ENCODE measurements at places on chromosomes 13 and 19. TPM values are rescaled to one million over a fixed set of nuclear protein-coding genes. Genes with fewer than 3 reads are reported as not detected.

DNA sequence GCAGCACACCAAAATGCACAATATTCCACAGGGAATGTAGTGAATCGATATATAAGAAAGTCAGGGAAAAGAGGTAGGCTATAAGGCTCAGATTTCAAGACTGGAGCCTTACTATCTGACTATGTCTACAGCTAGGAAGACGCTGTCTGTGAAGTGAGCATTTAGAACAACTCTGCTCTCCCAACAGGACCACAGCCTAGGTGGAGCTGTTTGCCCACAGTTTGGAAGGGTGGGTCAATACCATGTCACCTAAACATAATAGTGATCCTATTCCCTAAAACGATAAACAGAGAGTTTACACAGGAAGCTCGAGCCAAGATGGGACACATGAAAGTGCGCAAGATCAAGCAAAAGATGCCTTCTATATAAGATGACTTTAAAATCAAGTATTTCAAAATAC lies 2486.0 kb upstream of the PCDH20 start:
- DNase-seq, result no peak

DNA sequence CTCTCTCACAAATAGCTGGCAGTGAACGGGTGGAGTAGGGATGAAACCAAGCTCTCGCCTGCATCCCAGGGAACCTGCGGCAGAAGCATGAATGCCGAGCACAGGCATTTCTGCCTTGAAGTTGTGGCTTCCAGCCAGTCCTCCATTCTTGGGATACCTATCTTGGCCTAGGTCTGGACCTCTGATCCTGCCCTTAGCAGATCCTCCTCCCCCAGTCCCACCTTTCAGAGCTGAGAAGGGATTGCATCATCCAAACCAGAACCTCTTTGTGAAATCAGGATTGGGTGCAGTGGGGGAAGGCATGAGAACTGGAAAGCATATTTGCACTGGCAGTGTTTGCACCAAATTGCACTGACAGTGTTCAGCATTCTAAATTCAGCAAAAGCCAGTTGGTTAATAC lies 5.8 kb downstream of the ZNF780A start:
- no peak for DNase-seq

DNA sequence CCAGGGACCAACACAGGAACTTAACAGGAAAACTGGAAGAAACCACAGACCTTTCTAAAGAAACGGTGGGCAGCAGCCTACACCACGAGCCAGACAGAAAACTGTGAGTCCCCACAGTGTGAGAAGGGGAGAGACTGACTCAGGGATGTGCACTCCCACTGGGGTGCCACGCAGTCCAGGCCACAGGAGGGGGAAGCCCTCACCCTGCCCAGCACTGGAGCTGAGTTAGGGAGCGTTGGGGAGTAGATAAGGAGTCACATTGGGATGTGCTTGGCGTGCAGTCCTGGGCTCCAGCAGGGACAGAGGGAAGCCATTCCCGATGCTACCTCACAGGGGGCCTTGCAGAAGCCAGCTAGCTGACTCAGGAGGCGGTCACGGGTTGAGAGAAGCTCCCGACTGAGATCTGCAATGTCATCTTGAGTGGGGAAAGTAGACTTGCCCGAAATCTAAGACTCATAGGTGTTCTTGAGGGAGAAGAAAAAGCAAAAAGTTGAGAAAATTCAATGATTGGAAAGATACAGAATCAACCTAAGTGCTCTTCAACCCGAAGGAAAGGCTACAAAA lies 17.3 kb downstream of the SIGLEC8 start:
- DNase-seq, result no peak

DNA sequence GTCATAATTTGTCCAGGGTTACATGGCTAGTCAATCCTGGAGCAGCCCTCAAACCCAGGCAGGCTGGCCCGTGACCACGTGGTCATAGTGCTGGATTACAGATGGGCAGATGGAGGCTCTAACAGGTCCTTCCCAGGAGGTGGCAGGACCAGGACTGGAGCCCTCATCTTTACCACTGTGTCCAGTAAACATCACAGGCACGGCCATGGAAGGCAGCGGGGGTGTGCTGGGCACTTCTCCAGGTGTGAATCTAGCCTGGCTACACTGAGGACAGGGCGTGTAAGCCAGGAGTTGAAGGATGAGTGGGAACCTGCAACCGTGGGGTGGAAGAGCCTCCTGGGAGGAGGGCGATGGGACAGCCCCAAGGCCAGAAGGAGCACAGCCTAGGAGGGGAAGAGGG lies 6.1 kb downstream of the CIC start:
- no peak for DNase-seq

DNA sequence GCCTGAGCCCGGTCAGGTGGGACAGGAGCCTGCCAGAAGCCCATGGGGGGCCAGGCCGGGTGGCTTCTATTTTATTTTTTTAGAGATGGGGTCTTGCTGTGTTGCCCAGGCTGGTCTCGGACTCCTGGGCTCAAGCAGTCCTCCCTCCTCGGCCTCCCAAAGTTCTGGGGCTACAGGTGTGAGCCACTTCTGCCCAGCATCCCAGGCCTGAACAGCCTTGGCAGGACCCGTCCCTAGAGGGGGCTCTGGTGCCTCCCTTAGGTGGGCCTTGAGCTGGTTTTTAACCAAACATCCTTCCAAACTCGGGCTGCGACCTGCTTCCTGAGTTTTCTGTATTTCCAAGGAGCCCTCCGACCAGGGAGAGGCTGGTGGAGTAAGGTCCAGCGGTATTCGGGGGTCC lies 10.5 kb downstream of the COMP start:
- DNase-seq, result no peak

DNA sequence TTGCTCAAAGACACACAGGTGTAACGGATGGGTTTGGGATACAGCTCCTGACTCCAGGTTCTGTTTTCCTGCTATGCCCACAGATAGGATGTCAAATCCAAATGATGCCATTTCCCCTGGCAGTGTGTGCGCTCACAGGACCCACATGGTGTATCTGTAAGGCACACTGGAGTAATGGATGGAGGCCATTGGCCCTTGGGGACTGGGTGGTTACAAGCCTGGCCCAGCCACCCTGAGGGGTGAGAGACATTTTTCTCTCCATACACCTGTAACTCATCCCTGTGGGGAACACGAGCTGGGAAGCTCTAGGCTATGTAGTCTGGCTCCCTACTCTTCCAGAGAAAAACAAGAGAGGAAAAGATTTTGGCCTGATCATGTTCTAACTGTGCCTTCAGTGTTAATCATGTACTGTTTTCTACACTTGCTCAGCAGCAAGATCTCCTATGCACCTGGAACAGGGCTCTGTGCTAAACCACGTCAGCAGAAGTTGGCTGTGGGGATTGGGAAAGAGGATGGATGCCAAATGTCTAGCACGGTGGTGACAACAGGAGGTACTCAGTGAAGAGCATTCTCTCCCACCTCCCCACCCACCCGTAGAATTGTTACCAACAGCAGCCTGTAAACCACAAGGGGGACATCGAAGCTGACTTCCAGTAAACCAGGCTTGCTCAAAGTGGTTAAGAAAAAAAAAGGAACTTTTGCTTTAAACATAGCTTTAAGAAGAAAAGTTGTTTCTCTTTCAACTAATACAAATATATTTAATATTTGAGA lies 237.0 kb downstream of the LACC1 start:
- DNase-seq, result no peak

DNA sequence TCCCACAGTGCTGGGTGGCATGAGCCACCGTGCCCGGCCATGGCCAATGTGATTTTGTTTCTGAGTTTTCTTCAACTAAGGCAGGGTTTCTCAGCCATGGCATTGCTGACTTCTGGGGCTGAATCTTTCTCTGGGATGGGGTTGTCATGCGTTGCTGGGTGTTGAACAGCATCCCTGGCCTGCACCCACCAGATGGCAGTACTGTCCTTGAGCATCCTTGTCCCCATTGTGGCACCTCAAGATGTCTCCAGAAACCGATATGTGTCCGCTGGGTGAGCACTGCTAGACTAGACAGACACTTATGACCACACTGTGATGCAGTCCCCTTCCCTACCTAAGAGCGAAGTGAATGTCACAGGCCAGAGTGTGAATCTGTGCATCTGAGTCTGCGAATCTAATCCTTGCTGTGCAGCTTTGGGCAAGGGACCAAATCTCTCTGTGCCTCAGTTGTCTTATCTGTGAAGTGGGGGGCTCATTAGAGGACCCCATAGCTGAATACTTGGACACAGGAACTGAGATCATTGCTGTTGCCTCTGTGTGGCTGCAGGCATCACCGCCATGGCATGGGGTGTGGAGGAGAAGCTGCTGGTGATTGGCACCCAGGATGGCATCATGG lies 50.3 kb upstream of the SIN3B start:
- DNase-seq, result no peak

- no peak for DNase-seq
These were observed 212.1 kb downstream of the KCNRG start for GRCh38 chr13:50227361-50227760.

DNA sequence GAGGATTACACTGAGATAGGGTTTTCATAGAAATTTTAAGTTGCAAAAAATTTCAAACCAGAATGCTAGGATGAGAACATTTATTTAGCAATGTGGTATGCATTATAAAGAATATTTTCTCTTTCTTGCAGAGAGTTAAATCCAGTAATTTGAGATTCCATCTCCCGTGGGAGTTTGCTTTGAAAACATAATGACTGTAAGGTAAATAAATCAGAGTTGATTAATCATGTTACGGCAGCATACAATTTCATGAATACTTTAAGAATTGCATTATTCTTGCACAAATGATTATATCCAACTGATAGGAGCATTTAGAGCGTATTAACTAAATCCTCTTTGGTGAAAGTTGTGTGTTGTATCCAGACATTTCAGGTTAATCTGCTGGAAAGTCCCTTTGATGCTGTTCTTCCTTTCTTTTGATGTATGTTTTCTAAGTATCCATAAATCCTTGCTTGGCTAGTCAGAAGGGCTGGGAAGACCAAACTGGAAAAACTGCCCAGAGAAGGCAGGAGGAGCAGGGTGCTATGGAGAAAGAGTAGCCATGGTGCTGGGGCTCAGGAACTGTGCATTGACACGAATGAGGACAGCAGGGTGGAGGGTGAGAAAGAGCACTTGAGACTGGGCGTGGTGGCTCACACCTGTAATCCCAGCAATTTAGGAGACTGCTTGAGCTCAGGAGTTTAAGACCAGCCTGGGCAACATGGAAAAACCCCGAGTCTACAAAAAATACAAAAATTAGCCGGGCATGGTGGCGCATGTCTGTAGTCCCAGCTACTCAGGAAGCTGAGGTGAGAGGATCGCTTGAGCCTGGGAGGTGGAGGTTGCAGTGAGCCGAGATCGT lies 4.8 kb upstream of the GJA3 start:
- no peak for DNase-seq

GRCh38 chr13:32905864-32906180 lies 110.4 kb upstream of the KL start:
- DNase-seq, result no peak

DNA sequence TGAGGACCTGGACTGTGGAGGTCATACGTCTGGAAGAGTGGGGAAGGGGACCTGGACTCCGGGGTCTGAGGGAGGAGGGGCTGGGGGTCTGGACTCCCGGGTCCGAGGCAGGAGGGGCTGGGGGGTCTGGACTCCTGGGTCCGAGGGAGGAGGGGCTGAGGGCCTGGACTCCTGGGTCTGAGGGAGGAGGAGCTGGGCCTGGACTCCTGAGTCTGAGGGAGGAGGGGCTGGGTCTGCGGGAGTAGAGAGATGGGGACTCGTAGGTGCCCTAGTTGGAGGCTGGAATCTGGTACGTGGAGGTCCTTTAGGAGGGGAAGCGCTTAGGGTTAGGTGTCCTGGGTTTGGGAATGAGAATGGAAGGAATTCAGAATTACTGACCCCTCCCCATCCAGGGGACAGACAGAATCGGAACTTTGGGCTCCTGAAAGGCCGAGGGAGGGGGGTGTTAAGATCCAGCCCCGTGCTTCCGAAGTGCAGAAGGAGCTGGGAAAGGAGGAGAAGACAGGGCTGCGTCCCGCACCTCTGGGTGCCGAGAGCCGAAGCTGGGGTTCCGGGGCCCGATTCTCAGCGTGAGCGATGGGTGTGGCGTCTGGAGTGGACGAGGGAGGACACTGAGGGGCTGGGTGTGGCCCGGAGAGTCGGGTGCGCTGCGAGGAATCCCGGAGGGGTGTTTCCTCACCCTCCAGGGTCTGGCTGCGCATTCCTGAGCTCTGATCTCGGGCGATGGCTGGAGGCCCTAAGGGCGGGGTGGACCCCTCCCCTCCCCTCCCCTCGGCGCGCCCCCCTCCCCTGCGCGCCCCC lies 608 bp downstream of the MYADM start:
- DNase-seq, result no peak

GRCh38 chr13:73684286-73684685 lies 449.9 kb downstream of the KLF12 start:
- DNase-seq, result peak; percentile 48

- no peak for DNase-seq
These were observed 13.6 kb downstream of the DLEU7 start for GRCh38 chr13:50829896-50830295.

DNA sequence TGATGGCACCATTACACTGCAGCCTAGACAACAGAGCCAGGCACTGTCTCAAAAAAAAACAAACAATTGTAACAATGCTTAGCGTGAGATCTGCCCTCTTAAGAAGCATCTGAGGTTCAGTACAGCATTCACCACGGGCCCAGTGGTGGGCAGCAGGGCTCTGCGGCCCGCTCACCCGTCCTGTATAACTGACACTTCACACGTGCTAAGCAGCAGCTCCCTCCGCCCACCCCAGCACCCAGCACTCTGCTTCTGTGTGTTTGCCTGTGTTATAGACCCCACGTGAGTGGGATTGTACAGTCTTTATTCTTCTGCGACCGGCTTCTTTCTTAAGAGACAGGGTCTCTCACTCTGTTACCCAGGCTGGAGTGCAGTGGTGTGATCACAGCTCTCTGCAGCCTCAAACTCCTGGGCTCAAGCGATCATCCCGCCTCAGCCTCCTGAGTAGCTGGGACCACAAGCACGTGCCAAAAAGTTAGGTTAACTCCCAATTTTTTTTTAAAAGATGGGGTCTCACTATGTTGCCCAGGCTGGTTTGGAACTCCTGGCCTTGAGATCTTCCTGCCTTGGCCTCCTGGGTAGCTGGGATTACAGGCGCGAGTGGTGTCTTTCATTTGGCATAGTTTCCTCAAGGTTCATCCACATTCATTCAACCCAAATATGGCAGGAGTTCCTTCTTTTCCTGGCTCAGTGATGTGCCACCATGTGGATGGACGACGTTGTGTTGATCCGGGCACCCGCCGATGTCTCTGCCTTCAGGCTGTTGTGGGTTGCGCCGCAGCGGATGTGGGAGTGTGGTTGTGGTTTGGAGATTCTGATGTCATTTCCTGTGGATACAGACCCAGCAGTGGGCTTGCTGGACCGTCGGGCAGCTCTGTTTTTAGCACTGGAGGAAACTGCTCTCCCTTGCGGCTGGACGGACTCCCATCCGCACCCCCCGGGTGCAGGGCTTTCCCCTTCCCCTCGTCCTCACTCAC lies 170.0 kb downstream of the KDM4B start:
- no peak for DNase-seq

The GRIK5 gene
- total RNA-seq, result 2.5 TPM

The MBD3L2 gene
- total RNA-seq, result not detected

The ICAM4 gene
- 2.6 TPM for total RNA-seq

The STXBP2 gene
- total RNA-seq, result 9.9 TPM

The CGB5 gene
- not detected for total RNA-seq

The C19orf73 gene
- total RNA-seq, result not detected

The CEACAM16 gene
- total RNA-seq, result not detected

The ZNF285 gene
- total RNA-seq, result 11.1 TPM
